ENCODE measurements at places on chromosomes 11 and 22. TPM values are rescaled to one million over a fixed set of nuclear protein-coding genes. Genes with fewer than 3 reads are reported as not detected.

Gene C11orf86
- not detected for total RNA-seq

Gene DGCR2
- total RNA-seq, result 43.8 TPM

GRCh38 chr22:28792491-28793383 lies 7.6 kb downstream of the XBP1 start:
- DNase-seq, result peak; percentile 56

DNA sequence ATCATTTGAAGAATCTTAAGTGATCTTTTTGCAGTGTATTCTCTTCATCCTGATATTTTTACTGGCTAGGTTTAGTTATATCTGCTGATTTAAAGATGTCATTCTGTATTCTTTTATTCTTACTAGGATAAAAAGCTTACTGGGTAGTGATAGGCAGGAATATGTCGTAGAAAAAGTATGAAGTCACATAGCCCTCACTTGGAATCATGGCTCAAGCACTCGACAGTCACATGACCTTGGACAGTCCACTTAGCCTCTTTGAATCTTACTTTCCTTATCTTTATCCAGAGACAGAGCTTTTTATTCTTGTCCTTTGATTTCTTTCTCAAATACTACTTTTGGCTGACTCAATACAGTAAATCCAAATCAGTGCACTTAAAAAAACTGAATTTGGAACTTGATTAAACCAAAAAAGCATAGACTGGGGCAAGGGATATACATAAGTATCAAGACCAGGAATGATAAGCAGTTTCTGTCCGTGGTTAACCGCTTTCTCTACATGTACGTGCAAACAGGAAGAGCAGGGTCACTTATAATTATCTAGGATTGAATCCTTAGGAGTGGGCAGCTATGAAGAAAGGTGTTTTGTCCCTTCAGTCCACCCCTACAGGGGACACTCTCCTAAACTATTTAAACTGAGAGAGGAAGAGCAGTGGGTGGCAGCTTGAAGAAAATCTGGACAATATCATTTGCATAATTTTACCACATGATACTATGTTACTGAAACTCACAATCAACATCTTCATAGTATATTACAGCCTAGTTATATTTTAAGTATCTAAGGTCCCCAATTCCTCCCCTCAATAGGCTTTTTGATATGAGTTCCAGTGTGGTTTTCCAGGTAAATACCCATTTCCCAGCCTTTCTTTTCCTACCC lies 8.0 kb downstream of the MMP7 start:
- no peak for DNase-seq

DNA sequence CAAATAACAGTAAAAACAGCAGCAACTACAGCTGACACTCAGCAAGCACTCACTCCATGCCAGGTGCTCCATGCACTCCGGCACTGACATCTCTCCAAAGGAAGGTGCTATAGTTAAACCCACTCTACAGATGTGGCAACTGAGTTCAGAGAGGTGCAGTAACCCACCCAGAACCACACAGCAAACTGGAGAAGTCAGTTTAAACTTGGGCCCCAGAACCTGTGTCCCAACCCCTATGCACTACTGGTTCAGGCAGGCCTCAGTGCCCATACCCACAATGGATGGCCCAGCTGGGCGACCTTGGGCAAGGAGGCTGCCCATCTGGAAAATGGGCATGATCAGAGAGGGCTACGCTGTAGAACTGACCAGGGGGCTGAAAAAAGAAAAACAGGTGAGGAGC lies 26.4 kb upstream of the TCF20 start:
- no peak for DNase-seq
